ENCODE measurements at places on chromosomes 11 and 22. TPM values are rescaled to one million over a fixed set of nuclear protein-coding genes. Genes with fewer than 3 reads are reported as not detected.

The MIAT gene
- total RNA-seq: 22.8 TPM

- no peaks in the 10 kb centered on the region for H3K27me3 ChIP-seq
- H3K4me3 ChIP-seq: no peak overlapping the region
- no peak overlapping the region for H3K27ac ChIP-seq
- H3K4me1 ChIP-seq: peaks cover 11% of the 10 kb centered on the region
- no peaks in the 10 kb centered on the region for H3K36me3 ChIP-seq
- DNase-seq: peak; percentile 53
Measured at GRCh38 chr11:125201525-125202141, 37.1 kb downstream of the PKNOX2 start.

GRCh38 chr11:82355313-82355823, 378.3 kb downstream of the FAM181B start:
- no peaks in the 10 kb centered on the region for H3K4me1 ChIP-seq
- H3K27ac ChIP-seq: no peak overlapping the region
- H3K27me3 ChIP-seq: no peaks in the 10 kb centered on the region
- DNase-seq: no peak

- no peak overlapping the region for H3K4me3 ChIP-seq
- no peak for DNase-seq
- no peaks in the 10 kb centered on the region for H3K36me3 ChIP-seq
- peaks cover 13% of the 10 kb centered on the region for H3K4me1 ChIP-seq
- H3K27ac ChIP-seq: no peak overlapping the region
Measured at GRCh38 chr11:121625777-121626506, 173.2 kb upstream of the SORL1-AS1 start.

DNA sequence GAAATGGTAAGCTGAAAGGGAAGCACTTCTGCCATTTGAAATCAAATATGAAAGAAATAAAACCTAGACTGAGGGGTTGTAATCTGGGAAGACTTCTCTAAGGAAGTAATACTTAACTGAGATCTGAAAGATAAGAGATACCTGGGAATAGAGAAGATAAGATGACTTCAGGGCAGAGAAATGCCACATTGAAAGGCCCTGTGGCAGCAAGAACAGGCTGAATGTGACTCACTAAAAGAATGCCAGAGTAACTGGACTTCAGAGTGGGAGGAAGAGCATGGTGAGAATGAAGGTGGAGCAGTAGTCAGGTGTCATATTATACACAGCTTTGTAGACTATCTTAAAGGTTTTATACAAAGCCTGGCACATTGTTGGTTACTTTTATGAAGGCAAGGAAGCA, 17.6 kb downstream of the CALCA start:
- no peaks in the 10 kb centered on the region for H3K4me1 ChIP-seq
- no peaks in the 10 kb centered on the region for H3K36me3 ChIP-seq
- no peak overlapping the region for H3K4me3 ChIP-seq
- DNase-seq: no peak
- H3K27ac ChIP-seq: no peak overlapping the region
- H3K27me3 ChIP-seq: no peaks in the 10 kb centered on the region

- no peak overlapping the region for H3K4me3 ChIP-seq
- DNase-seq: peak; percentile 54
- no peak overlapping the region for H3K27ac ChIP-seq
- no peaks in the 10 kb centered on the region for H3K27me3 ChIP-seq
Measured at GRCh38 chr11:112977755-112978154, 16.5 kb downstream of the NCAM1 start.

GRCh38 chr11:77250881-77251640, 50.4 kb downstream of the GDPD4 start:
- no peak overlapping the region for H3K4me3 ChIP-seq
- peak overlapping the region; percentile 62 for H3K27ac ChIP-seq
- no peaks in the 10 kb centered on the region for H3K36me3 ChIP-seq
- DNase-seq: peak; percentile 66

DNA sequence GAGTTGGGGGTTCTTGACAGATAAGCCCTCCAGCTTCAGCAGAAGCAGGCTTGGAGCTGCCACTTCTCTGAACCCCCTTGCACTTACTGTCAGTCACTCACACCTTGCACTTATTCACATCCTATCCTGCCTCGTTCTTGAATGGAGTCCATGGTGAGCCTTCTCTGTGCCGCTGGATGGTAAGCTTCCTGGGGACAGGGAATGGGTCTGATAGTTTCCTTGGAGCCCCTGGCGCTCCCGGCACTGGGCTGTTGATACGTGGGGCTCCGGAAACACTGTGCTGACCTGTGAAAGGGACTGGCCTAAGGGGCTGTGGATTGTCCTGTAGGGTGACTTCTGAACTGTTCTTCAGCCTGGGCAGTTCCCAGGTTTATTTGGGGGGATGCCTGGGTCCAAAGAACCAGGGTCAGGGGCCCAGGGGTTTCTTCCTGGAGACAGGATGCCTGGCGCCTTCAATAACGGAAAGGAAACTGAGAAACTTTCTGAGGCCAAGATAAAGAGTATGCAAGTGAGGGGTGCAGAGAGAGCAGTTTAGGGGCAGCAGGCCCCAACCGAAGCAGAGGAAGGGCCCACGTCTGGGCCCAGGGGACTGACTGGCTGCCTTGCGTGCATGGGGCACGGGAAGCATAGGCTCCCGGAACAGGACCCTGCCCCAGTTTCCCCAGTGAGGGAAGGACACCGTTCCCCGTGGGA, 709 bp upstream of the ST3GAL4 start:
- DNase-seq: no peak
- H3K27me3 ChIP-seq: no peaks in the 10 kb centered on the region
- H3K36me3 ChIP-seq: no peaks in the 10 kb centered on the region
- H3K4me1 ChIP-seq: peaks cover 37% of the 10 kb centered on the region
- peak overlapping the region; percentile 86 for H3K4me3 ChIP-seq

The RASGRP2 gene
- total RNA-seq: 3.9 TPM

Measured in astrocyte (in vitro differentiated cells and primary cell).